Right kidney (tissue), 9 donors: ENCODE measurements at places on chromosomes 4 and X.
A peak's percentile ranks its signal among the peaks of the same experiment; 100 is the strongest.

GRCh38 chrX:105999294-105999693, 39.2 kb downstream of the SERPINA7 start:
- DNase-seq = no peak

DNA sequence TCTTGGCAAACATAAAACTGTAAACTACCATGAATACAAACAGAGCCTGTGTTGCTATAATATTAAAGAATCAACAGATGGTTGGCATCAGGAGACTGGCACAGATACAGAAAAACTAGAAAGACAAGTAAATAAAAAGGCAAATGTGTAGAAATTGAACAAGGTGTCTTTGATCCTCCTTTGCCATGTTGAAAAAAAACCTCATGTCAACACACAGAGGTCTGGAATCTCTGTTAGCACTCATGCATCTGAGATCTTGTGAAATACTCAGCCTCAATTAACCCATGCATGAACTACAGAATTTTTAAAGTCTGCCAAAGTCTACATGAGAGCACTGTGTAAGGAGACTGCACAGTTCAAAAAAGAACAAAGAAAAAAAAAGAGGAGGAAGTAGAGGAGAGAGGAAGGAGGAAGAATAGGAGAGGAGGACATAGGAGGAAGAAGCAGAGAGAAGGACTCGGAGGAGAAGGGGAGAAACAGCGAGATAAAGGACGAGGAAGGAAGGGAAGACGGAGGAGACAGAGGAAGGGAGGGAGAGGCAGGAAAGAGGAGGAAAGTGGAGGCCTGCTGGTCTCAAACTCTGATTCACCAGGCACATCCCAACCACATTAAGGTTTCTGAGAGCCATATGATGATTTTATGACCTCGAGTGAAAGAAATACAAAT, 52.8 kb downstream of the PRDM5 start:
- DNase-seq = no peak

- DNase-seq = no peak
Measured at GRCh38 chrX:141668371-141668770, 30.2 kb downstream of the SPANXD start.

DNA sequence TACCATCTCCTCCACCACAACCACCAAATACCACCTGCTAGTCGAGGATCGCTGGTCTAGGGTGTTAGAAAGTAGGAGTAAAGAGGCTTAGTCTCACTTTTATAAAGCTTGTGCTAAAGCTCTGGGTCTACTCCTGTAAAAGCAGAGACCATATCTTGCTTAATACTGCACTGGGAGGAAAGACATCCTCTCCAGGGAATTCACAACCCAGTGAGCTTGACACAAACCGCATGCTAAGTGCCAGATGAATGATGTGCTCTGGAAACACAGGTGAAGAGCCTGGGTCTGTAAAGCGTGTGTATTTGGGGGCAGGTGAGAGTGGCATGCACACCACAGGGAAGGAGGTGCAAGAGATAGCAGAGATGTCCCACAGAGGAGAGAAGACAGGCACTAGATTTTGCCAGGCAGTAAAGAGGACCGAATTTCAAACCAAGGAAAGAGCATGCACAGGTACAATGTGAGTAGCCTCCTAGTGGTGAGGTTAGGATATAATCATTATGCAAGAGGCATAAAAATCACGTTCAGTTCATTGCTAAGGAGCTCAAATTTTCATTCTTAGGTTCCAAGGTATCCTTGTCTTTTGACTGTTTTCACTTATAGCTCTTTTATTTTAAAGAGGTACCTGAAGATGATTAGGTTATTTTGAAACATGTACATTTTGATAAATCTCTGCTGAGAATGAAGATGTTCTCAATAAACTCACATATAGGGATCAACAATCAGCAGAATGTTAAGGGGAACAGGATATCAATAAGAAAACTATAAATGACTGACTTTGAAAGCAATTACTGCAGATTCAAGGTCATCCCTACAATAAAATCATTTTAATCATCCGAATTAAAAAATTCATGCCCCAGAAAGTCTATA, 20.7 kb downstream of the TAPT1 start:
- DNase-seq = no peak

DNA sequence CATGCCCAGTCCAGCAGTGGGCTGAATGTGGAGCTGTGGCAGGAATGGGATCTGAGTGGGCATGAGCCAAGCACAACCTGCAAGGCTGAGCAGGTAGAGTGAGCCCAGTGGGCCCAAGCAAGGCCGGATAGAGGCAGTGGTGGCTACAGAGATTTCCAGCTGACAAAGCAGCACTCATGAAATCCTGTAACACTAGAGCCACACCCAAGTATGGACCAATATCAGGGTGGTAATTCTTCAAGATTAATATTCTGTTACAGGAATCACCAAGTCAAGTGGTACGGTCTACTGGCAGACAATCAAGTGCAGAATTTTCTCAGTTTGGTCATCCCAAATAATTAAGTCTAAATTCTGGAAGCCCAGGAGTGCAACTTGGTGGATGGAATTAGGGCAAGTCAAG, 132.4 kb upstream of the ENPEP start:
- no peak for DNase-seq

DNA sequence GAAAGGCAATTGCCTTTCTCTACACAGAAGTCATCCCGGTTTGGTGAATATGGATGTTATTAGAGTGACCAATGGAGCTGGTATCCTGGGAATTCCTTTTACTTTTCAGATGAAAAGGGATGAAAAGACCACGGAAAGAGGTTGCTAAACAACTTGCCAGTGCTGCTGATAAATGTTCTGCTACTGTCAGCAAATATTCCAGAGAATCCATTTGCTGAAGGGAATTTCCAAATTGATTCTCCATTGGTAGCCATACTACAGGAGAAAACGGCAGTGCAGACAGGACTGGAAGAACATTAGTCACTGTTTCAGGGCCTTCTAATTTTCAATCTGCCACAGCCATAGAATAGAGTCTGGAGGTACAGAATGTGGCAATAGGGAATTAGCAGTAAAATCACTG, 451.5 kb downstream of the PCDH11X start:
- no peak for DNase-seq

DNA sequence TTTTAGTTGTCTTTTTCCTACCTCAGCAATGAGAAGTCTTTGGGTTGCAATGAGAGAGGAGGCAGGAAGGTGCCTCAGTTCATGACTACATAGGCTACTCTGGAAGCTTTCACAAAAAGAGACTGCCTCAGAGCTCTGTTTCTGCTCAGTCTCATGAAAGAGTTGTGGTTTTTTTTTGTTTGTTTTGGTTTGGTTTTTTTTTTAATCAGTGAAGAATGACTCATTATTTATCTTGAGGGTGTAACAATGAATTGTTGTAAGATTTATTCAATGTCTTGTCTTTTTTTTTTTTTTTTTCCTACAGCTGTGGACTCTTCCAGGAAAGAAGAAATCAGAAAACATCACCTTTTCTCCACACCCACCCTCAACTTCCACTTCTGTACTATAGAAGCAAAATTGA, 67.5 kb upstream of the CXCL13 start:
- DNase-seq = no peak

DNA sequence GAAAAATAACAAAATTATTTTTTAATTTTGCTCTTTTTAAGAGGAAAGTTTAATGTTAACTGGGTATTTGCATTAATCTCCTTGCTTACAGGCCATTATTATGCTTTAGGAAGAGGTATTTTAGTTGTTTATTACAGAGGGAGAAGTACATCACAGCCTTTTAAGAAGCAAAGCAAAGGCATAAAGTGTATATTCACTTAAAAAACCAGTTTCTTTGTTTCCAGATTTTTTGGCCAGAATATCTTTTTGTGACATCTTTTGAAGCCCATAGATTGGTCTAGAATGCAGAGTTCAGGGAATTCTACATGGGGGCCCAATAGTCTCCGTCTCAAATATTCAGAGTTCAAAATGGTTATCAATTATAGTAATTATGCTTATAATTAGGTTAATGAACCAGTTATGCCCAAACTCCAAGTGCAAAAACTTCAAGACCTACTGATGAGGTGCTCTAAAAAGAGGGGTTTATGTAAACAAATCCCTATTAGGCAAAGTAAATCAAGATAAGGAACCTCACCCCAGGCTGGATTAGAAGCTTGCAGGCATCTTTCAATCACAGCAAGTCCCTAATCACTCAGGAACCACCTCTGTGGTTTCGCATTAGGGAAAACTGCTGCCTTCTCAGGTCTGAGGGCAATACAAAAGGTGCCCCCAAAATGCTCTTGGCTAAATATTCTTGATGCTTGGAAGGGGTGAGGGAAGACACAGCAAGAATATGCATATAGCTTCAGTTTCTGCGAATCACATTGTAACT, 1.4 kb downstream of the CXXC4 start:
- DNase-seq = no peak

DNA sequence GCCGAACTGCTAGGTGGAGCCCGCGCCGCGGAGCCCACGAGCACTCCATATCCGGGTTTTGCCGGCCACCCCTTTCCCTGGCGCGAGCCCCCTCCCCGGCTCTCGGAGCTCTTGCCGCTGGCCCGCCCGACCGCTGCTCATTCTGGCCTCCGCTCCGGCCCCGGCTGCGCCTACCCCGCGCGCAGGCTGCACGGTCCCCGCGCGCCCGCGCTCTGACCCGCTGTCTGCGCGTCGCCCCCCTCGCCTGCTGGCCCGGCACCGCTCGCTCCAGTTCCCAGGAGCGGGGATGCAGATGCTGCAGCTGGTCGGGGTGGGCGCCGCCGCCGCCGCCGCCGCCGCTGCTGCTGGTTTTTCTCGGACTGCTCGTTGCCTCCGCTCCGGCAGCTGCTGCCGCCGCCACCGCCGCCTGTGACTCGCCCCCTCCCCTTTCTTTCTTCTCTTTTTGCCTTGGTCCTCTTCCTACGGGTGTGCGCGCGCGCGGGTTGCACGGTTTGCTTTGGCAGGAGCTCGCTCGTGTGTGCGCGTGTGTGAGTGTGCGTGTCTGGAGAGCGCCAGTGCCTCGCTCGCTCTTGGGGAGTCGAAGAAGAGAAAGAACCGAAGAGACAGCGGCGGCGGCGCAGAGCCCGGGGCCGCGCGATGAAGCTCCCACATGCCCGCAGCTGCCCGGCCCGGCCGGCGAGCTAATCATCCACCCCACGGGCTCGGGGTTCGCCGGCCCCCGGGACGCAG, at the start of gene ADGRL3:
Gene ADGRL3, plus strand, starts transcription at position 140 of the 729 bp plus-strand sequence.
- peak; percentile 98 for DNase-seq

- no peak for DNase-seq
Measured at GRCh38 chr4:105622269-105622668, 69.8 kb downstream of the ARHGEF38 start.

DNA sequence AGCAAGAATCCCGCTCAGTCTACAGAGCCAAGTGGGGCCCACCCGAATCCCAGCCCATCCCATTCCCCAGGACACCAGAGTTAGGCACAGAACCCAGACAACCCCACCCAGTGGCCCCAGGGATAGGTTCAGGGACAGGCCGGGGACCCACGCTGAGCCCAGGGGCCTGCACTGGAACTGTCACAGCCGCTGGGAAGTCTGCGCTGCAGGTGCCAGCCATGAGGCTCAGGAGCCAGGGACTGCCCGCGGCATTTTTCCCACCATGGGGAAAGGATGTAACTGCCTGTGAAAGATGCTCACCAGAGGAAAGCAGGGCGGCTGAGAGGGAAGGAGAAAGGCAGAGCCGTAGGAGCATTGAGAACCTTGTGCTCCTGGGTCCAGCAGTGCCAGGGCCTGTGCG, 12.0 kb downstream of the EVC2 start:
- no peak for DNase-seq

GRCh38 chrX:64093761-64094160, 111.7 kb downstream of the AMER1 start:
- DNase-seq = no peak

DNA sequence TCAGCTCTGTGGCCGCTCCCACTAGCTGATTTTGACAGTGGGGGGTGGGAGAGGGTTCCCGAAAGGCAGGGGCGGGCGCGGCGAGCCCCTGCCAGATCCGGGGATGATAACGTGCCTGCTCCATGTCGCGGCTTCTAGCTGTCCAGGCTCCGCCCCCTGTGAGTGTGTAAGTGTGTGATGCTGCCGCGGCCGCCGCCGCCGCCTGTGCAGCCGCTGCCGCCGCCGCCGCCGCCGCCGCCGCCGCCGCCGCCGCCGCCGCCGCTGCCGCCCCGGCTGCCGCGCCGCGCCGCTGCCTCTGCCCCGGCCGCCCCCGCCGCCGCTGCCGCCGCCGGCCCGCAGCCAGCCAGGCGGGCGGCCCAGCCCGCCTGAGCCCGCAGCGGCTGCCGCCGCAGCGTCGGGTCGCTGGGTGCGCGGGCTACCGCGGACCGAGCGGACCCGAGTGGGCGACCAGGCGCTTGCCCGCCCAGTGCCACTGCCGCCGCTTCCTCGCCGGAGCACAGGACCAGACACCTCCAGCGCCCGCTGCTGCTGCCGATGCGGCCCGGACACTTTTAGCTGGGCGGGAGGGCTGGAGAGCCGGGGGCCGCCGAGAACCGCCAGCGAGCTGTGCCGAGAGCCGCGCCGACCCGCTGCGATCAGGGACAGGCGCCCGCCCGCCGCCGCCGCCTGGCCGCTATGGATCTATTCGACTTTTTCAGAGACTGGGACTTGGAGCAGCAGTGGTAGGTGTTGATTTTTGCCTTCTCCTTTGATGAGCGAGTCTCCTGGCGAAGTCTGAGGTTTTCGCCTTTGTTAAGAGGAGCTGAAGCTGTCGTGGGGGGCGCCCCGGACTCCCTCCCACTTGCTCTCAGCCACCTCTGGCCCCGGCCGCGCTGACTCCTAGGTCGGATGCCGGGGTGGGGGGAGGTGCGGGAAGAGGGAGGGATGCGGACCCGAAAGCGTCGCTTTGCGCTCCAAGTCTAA, at the start of gene AFF2:
Gene AFF2, plus strand, starts transcription at position 195 of the 963 bp plus-strand sequence. Its CDS starts 481 bp downstream, at position 676.
- peak; percentile 76 for DNase-seq

DNA sequence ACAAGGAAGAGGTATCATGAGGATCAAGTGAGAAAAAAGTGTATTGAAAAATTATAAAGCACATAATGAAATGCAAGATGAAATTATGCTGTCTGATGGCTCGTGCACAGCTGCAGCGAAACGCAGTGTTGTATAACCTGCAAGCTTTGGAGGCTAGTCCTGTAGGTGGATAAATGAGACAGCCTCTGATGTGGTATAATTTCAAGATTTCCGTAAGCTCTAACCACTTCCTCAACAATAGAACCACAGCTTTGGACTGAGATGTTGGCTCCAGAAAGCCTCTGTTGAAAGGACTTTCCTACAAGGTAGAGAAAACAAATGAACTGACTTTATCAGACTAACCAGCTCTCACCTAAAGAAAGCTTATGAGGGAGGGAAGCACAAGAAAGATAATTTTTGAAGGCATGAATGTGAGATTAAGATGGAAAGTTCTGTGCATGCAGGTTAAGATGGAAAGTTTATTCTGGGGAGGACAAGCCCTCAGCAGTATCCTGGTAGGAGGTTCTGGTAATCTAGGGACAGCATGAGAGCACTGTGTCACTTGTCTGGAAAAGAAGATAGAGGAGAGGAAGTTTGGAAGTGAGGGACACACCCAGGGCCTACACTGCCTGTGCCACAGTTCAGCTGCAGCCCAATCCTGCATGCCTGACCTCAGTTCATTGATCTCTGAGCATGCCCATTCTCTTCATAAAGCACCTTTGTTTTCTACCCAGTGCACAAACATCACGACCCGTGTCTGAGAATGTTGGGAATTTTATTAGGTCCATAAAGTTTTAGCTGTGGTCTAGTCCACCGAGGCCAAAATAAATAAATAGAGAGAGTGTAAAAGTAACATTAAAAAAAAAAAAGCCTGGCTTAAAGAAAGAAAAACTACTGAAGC, 161.5 kb upstream of the SFRP2 start:
- peak; percentile 13 for DNase-seq

GRCh38 chrX:115650916-115651315, 89.9 kb downstream of the PLS3 start:
- peak; percentile 2 for DNase-seq

GRCh38 chr4:108350332-108350731, 181.6 kb upstream of the LEF1 start:
- no peak for DNase-seq
